Fibroblast of mammary gland (primary cell): ENCODE measurements at places on chromosomes 2 and 18.
A peak's percentile ranks its signal among the peaks of the same experiment; 100 is the strongest.

- no peak for DNase-seq
Measured at GRCh38 chr2:24169023-24169422, 5.8 kb upstream of the FAM228A start.

- no peak for DNase-seq
Measured at GRCh38 chr2:127565261-127566138, 30.0 kb downstream of the MYO7B start.

DNA sequence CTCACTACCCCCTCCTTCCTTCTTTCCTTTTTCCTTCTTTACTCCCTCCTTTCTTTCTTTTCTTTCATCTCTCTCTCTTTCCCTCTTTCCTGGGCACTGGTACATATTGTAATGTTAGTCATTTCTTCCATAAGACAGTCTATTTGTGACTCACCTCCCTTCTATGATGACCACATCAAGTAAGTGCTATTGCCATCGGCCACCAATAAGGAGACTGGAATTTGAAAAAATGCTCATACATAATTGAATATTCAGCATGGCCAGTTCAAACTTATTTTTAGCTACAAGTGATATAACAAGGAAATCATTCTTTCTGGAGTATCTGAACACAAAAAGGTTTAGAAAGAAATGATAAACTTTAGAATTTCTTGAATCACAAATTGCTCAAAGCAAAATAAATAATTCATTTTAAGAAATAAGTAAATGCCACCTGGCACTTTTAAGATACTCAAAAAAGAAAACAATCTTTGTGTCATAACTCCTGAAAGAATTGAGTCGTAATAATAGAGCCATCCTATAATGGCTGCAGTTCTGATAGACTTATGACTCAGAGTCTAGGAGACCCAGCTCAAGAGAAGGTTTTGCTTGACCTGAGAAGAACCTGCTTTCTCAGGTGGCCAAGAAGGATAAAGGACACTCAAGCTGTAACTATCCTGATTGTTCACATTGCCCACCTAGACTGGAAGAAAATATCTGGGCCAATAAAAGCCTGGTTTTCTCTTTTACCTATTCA, 51.6 kb upstream of the CCBE1 start:
- DNase-seq: peak; percentile 92

DNA sequence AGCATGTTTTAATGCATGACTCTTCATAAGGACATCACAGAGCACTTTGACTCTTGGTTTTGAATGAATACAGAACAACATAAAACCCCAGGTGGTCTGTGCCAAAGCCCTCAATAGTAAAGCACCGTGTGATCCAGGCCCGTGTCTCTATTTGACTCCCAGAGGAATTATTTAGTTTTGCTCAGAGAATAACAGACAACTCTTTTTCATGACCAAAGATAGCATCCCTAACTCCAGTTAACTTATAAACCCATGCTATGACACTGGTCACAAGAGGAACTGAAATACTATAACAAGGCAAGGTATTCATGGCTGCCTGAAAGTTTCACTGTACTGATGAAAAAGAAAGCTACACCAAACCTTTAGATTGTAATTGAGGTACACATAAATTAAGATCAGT, 128.4 kb downstream of the IKZF2 start:
- no peak for DNase-seq

GRCh38 chr2:28360718-28361293, 31.9 kb upstream of the FOSL2 start:
- peak; percentile 90 for DNase-seq

- DNase-seq: peak; percentile 29
Measured at GRCh38 chr18:34901299-34901698, 139.9 kb upstream of the MAPRE2 start.

DNA sequence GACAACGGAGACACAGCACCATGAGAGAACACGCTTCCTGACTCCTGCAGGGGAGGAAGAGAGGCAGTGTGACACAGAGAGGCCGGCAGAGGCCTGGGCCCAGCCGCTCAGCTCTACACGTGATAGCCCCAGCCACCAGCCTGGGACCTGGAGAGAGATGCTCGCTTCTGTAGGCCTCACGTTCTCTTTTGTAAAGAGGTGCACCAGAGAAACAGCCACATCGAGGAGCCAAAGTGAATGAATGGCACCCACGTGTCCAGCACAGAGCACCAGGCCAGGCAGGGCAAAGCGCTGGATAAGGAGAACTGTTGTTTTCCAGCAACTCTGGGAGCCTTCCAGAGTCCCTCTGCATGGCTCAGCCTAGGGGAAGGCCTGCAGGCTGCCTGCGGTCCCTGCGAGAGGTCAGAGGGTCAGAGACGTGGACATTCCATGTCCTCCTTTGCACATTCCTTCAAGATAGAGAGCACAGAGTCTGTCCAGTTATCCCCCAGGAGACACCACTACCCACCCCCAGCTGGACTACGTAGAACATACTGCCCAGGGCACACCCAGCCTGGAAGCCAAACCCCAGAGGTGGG, 14.2 kb downstream of the LIMS2 start:
- no peak for DNase-seq

DNA sequence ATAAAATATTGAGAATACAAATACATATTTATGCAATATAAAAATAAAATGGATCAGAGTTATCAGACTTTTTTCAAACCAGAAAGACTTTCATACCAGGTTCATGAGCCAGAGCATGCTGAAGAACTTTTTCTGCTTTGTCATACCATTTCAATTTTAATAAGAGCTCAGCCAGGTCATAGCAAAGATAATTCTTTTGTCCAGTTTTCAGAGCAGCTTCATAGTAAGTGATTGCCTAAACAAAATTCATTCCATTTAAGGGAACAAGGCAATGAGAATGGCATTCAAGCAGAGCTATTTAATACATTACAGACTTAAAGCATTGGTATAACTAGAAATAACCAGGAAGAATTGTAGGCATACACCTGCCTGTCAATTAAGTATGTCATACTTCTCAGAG, 42.3 kb downstream of the TTC21B start:
- DNase-seq: no peak

DNA sequence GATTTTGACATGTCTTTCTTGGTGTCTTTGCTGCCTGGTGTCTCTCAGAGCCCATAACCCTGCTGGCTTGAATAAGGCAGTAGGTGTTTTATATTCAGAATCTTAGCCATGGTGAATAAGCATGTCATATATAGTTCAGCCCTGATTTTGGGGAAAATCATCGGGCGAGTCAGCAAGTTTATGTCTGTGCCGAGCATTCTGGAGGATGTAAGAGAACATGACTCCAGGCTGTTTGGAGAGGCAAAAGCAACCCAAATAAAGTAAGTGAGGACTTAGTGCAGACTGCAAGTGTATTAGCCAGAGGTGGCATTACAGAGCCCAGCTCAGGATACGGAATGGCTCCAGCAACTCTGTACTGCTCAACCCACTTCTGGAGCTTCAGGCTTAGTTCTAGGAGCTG, 50.3 kb downstream of the TCF7L1 start:
- DNase-seq: peak; percentile 43
